ENCODE measurements at places on chromosomes 16 and 17.

DNA sequence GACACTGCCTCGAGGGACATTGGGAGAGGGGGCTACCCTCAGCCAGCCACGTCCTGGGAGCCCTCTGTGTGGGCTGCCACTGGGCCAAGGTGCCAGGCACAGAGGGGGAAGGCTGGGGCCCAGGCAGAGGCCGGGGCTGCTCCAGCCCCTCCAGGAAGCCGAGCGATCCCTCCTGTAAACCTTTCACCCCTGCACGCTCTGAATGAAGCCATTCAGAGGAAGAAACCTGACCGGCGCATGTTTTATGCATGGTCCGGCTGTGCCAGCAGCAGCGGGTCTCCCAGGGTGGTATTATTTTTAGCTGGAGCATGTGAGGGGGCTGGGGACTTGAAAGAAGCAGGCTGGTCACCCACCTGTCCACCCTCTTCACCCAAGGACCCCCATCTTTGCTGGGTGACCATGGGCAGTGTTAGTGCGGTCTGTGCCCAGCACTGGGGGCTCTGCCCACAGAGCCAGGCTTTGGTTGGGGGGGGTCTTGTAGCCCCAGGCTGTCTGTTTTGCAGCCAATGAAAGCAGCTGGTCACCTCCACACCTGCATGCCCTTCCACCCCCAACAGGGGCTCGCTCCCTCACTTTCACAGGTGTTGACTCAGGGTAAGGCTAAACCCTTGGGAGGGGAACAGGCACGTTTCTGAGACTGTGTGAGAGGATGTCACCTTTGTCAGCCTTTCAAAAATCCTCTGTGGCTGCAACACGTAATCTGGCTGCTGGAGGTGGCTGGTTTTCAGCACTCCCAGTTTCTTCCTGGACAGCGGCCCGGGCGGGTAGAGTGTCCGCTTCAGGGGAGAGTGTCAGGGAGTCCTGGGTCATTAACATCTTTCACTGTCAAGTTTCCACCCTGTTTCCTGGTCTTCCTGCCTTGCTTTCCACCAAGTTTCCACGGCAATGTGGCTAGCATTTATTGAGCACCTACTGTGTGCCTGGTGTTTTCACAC, 77.1 kb upstream of the BRD7 start:
- no peak for DNase-seq

- no peak for DNase-seq
Observed at GRCh38 chr17:42775534-42776098, 2.4 kb downstream of the VPS25 start.

- no peak for DNase-seq
Observed at GRCh38 chr17:58538811-58539409, 24.5 kb upstream of the MTMR4 start.

- peak; percentile 36 for DNase-seq
Observed at GRCh38 chr17:83053739-83054451, 25.5 kb upstream of the METRNL start.

DNA sequence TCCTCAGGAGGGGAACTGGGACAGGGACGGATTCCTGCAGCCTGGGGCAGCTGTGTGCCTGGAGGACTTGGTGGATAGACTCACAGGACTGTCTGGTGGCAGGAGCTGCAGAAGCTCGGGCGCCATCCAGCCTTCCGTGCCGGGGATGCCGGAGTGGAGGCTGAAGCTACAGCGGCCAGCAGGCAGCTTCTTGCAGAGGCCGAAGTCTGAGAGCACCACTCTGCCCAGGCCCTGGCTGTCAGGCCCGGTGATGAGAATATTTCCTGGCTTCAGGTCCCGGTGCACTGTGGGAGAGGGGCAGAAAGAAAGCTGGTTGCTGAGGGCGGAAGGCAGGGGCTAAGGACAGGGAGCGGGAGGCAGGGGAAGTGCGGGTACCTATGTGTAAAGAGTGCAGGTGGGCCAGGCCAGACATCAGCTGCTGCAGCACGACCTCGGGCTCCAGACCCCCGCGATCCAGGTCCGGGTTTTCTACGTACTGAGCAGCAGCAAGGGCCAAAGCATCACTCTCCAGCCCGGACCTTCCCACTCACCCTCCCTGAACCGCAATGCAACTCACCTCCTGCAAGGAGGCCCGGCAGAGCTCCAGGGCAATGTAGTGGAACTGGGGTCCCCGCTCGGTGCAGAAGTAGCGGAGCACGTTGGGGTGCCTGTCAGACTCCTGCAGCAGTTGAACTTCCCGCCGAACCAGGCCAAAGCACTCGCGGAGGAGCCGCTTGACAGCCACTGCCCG, 16.1 kb downstream of the PLK1 start:
- peak; percentile 79 for DNase-seq

- DNase-seq = no peak
Observed at GRCh38 chr17:68498479-68499326, 13.5 kb upstream of the PRKAR1A start.

GRCh38 chr17:79616801-79617200, 6.0 kb upstream of the RBFOX3 start:
- DNase-seq = no peak

GRCh38 chr17:73155410-73156165, 9.2 kb upstream of the SSTR2 start:
- DNase-seq = peak; percentile 53

GRCh38 chr17:59347975-59348391, 16.5 kb downstream of the YPEL2 start:
- DNase-seq = no peak

GRCh38 chr16:88444826-88445582, 8.1 kb upstream of the ZFPM1 start:
- no peak for DNase-seq

Data from H1 (cell line).